ENCODE measurements at places on chromosomes 2 and 18. TPM values are rescaled to one million over a fixed set of nuclear protein-coding genes. Genes with fewer than 3 reads are reported as not detected.
A peak's percentile ranks its signal among the peaks of the same experiment; 100 is the strongest.

The ARHGAP15 gene
- total RNA-seq: not detected

The INO80C gene
- total RNA-seq: 1.5 TPM

The SPDYA gene
- total RNA-seq: 0.77 TPM

The PTH2R gene
- total RNA-seq: not detected

The TXNDC2 gene
- not detected for total RNA-seq

The IL1R2 gene
- total RNA-seq: 1.0 TPM

DNA sequence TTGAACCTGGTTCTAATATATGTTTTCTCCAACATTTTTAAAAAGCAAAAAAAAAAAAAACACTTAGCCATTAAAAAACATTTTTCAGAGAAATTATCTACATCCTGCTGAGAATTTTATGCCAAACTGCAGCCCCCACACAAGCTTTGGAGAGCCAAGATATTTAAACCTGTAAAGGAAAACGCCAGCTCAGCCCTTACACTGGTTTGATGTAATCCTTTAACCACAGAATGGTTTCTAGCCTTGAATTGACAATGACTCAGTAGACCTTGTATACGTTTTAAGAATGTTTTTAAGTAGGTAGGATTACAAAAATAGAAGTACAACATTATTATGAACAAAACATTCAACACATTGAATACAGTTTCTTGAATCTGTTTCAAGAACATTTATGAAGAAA is 113.6 kb downstream of the BABAM2 start:
- DNase-seq: peak; percentile 96

GRCh38 chr18:79404567-79404910 is 8.8 kb downstream of the NFATC1 start:
- DNase-seq: no peak

GRCh38 chr2:85780316-85781012 is 26.7 kb downstream of the ATOH8 start:
- DNase-seq: no peak

DNA sequence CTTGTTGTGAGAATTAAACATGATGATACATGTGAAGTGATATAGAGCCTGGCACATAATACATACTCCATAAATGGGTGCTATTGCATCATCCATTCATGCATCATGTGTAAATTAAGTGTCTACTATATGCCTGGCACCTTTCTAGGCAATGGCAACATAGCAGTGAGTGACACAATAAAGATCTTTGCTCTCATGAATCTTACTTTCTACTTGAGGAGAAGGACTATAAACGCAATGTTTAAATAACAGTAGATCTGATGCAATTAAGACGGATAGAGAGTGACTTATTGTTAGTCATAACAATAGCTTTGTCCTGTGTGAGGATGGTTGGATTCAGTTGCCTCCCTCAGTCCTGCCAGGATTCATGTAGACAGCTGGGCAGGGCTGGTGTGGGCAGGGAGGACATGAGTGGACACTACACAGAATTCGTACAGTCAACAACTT is 88.4 kb upstream of the NPAS2 start:
- peak; percentile 64 for DNase-seq

GRCh38 chr18:73924836-73925235 is 222.8 kb downstream of the FBXO15 start:
- DNase-seq: peak; percentile 44

DNA sequence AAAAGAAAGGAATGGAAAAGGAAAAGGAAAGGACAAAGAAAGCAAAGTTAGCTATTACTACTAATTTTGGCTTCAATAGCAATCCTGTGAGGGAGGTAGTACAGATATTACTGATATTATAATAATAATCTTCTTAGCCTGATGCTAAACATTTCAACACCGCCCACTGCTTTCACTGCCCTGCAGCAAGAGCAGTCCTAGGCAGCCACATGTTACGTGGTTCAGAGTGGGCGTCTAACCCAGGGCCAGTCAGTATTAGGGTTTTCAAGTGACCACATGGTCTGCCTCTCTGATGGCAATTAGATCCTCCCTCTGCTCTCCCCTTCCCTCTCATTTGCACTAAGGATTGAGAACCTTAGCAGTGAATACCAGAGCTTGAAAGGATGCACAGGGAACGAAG is 83.7 kb upstream of the ZNF397 start:
- DNase-seq: no peak

DNA sequence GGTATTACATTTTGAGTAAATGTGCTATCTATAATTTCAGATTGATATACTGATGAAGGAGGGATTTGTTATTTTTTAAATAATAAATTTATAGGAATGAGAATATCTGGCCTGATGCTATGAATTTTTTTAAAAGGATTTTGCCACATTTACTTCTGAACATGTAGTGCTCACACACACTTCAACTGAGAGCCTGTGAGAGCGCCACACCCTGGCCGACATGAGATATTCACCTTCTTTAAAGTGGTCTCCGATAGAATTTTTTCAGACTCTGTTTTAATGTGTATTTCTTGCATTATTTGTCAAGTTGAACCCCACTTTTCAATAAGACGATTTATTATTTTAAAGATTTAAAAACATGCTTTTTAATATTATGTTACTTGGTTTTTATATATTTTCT is 813.3 kb downstream of the DCC start:
- DNase-seq: no peak

GRCh38 chr2:235500761-235501672 is 7.2 kb downstream of the AGAP1 start:
- peak; percentile 48 for DNase-seq

GRCh38 chr18:51398104-51398503 is 200.6 kb upstream of the MEX3C start:
- no peak for DNase-seq

DNA sequence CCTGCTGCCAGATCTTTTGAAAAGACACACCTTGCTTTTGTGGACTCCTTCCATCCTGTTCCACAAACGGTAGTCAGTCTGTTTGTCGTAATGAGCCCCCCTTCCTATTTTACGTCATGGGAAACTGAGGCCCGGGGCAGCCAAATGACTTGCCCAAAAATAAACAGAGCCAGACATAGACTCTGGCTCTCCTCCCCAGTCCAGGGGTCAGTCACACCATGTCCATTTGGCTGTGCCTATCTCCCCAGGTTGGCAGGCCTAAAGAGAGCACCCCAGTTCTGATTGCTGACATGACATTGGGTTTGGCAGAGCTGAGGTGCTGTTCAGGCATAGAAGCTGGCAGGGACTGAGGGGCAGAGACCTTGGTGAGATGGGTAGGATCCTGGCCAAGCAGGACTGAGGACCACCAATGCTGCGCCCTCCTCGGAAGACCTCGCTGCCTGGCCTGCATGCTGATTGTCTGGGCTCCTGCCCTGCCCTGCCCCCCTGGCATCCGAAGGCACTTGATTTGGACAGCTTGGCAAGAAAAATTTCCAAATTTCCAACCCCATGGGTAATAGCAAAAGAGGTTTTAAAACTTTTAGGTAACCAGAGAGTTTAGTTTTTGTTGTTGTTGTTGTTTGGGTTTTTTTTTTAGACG is 335.4 kb downstream of the DYSF start:
- DNase-seq: no peak

DNA sequence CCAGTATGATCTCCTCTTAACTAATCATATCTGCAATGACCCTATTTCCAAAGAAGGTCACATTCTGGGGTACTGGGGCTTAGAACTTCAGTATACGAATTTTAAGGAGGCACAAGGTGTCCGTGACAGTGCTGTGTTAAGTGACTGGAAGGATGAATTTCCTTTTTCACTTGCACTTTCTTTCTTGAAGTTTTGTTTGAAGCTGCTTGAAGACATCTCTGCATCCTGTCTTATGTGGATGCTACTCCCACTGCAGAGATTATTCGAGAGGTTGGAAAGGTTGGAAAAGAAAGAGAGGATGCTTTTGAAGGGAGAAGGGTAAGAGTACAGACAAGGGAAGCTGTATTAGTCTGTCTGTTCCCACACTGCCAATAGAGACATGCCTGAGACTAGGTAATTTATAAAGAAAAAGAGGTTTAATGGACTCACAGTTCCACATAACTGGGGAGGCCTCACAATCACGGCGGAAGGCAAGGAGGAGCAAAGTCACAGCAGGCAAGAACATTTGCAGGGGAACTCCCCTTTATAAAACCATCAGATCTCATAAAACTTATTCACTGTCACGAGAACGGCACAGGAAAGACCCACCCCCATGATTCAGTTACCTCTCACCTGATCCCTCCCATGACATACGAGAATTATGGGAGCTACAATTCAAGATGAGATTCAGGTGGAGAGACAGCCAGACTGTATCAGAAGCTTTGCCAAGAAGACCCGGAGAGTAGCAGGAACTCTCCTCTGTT is 3.6 kb upstream of the RNF144A start:
- no peak for DNase-seq

- DNase-seq: no peak
Measured at GRCh38 chr18:7609617-7610016, 42.5 kb downstream of the PTPRM start.

- no peak for DNase-seq
Measured at GRCh38 chr2:126909366-126909765, 10.7 kb downstream of the TEX51 start.

GRCh38 chr18:33670029-33670428 is 92.0 kb downstream of the ASXL3 start:
- DNase-seq: no peak
